Cortex of kidney (tissue), 1 donor: ENCODE measurements at places on chromosomes 3 and 15.

DNA sequence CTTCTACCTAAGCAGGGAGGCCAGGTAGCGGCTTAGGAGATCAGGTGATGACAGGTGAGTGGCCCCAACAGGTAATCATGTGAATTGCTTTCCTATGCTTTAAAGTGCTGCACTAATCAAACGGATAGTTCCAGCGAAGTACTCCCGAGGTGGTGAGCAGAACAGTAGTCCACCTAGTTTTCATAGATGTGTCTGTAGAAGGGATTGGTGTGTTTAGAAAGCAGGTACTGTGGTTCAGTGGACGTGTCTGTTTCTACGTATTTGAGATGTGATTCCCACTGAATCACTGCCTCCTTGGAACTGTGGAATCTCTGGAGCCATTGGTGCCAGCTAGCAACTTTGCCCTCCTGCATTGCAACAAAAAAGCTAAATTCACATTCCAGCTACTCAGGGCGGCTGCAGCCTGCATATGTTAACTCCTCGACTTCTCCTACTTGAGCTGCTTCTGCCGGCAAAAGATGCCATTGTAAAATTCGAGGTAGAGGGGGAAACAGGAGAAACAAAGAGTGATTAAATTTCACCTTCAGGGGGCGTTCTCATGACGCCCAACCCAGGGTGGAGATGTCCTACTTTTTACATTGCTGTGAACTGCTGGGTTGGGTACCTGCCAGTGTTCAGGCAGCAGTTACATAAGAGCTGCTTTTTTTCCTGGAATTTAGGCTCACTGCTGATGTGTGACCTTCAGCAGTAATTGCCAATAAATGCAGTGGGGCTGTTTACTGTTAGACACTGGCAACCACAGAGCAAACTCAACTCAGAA, 227.3 kb downstream of the ITPR1 start:
- no peak for DNase-seq

GRCh38 chr15:77663256-77663655, 30.5 kb upstream of the LINGO1 start:
- no peak for DNase-seq

- no peak for DNase-seq
Measured at GRCh38 chr3:14360123-14360881, 42.1 kb upstream of the SLC6A6 start.

GRCh38 chr3:146834917-146835316, 229.8 kb upstream of the PLSCR5 start:
- DNase-seq: no peak

GRCh38 chr15:96316953-96317629, 13.4 kb upstream of the NR2F2 start:
- DNase-seq: no peak

DNA sequence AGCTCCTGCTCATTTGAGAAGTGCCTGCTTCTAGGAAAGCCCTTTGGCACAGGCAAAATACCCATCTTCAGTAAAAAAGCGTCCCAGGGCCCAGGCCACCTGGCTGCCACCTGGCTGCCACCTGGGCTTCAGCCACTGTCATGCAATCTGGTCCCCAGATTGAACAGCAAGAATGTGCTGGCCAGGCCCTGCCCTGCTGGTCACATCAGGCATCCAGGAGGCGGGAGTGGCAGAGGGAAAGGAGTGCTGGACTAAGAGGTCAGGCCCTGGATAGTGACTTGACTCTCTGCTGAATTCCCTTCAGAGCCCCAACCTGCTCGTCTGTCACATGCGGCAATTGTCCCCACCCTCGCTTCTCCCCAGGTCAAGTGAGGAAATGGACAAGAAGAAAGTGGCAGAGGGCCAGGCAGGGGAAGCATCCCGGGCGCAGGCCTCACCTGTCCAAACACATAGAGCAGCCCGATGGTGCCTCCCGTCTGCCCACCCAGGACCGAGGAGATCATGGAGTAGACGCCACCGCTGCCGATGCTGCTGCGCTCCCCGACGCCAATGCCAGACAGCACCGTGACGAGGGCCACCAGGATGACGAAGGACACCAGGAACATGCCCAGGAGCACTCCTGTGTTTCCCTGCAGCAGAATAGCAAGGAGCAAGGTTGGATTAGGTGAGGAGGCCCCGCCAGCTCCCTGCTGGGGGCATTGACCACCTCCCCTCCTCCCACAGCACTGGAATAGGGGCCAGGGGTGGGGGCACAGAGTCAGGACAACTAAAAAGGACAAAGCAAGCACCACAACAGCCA, 25.5 kb downstream of the SLC12A8 start:
- no peak for DNase-seq

DNA sequence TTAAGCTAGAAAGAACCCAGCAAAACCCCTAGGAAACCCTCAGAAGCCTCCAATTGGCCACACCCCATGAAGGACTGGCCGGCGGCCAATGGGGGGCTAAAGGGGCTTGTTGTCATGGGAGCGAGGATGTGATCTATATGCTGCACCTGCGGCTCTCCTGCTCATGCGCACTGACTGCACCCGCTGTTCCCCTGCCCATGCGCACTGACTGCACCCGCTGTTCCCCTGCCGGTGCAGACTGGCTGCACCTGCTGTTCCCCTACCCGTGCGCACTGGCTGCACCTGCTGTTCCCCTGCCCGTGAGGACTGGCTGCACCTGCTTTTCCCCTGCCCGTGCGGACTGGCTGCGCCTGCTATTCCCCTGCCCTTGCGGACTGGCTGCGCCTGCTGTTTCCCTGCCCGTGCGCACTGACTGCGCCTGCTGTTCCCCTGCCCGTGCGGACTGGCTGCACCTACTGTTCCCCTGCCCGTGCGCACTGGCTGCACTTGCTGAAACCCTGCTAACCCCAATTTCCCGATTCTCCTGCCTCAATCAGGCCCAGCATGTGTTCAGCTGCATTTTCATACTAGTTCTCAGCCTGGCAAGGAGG, 16.8 kb upstream of the MCCC1 start:
- DNase-seq: no peak

DNA sequence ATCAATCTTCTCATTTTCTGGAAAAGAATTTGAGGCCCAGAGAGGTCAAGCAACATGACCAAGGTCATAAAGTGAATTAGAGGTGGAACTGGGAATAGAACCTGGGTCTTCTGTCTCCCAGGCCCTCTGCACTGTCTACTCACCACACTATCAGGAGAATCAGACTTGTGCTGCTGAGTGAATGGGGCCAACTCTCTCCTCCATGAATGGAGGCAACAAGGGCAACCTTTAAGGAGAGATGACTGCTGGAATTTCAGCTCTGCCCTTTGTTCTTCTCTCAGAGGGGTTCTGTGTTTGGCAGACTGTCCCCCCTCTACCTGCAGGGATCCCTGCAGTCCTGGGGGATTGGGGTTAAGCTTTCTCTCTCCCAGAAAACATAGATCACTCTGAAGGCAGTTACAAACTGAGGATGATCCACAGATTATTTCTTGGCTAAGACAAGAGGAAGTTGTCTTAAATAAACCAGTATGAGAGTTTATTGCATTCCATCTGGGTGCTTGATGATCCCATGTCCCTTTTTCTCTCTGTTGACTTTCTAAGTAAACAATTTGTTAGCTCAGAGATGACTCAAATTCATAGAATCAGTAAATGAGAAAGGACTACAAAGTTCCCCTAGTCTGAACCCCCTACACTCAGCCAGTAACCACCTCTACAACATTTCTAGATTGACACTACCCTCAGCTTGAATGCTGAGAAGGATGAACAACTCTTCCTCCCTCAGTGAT, 99.0 kb upstream of the LIPC start:
- DNase-seq: no peak

- DNase-seq: no peak
Measured at GRCh38 chr3:170914690-170915089, 6.3 kb upstream of the EIF5A2 start.

- no peak for DNase-seq
Measured at GRCh38 chr3:128395500-128396162, 71.1 kb downstream of the DNAJB8 start.

- no peak for DNase-seq
Measured at GRCh38 chr3:184651904-184652303, 60.0 kb downstream of the MAGEF1 start.
